ENCODE measurements at places on chromosomes 16 and 17.

GRCh38 chr17:37176723-37177122 lies 199.1 kb upstream of the C17orf78 start:
- DNase-seq, result no peak

DNA sequence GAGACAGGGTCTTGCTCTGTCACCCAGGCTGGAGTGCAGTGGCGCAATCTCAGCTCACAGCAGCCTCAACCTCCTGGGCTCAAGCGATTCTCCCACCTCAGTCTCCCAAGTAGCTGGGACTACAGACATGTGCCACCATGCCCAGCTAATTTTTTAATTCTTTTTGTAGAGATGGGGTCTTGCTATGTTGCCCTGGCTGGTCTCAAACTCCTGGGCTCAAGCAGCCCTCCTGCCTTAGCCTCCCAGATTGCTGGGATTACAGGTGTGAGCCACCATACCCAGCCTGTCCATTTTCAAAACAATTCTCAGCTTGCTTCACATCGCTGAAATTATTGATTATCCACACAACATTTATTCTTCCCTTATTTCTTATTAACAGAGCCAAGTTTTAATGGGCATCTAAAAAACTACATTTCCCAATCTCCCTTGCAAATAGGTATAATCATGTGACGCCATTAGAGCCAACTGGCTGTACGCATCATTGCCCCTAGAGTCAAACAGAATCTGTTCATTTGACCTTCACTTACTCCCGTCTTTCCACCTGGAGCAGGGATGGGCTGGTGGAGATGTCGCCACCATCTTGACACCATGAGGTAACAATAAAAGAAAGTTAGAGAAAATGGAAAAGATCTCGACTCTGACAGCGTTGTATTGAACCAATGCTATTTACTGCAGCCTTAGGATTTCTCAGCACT lies 148.0 kb upstream of the FOXF1 start:
- DNase-seq, result no peak

- no peak for DNase-seq
These were observed 8.3 kb downstream of the ALOX15B start for GRCh38 chr17:8046929-8047768.

GRCh38 chr17:49836111-49837030 lies 11.5 kb downstream of the TAC4 start:
- no peak for DNase-seq

DNA sequence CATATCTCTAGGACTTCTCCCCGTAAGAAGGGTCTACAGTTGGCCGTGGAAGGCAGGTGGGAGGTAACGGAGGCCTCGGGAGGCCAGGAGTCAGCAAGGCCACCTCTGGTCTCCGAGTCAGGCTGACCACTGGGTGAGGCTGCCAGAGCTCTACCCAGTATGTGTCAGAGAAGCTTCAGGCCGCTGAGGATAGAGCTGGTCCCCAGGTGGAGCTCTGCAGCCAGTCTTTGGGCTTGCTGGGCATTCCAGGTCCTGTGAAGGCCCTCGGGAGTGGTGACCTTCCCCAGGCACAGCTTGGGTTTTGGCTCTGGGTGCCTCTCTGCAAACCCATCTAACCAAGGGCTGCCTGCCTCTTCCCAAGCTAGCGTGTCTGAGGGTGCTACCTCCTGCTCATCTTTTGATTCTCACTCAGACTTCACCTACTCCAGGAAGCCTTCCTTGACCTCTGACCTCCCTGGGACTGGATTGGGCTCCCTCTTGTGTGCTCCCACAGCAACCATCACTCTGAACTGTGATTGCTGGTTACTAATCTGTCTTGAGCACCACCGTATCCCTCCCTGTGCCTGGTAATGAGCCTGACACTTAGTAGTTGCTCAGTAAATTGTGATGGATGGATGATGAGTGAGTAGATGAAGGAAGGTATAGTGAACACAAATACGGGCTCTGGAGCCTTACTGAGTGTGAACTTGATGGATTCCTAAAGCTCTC lies 22.3 kb downstream of the RHBDL3 start:
- no peak for DNase-seq

GRCh38 chr17:35087731-35088355 lies 24.3 kb upstream of the RFFL start:
- peak; percentile 23 for DNase-seq

- no peak for DNase-seq
These were observed 168.6 kb upstream of the PIRT start for GRCh38 chr17:11006530-11006929.

GRCh38 chr16:20829536-20829935 lies 23.2 kb downstream of the REXO5 start:
- DNase-seq, result no peak

DNA sequence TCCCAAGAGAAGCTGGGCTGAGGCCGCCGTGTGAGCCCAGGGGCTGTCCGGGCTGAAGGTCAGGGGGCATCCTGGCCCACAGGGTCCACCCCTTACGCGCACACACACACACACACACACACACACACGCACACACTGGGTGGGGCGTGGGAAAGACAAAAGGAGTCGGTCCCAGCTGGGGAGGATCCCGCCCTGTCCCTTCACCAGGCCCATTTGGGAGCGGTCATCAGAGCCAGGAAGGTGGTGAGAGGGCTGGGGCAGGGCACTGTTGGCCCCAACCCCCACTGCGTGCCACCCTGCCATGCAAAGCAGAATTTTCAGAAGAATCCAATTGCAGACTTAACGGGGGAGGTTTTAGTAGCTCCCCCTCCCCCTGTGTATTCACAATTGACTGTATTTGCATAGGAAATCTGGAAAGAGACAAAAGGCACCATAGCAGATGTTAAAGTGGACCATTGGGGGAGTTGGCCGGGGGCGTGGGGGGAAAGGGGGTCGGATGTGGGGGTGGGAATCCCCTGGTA lies 11.3 kb upstream of the CD300A start:
- no peak for DNase-seq

GRCh38 chr16:7397901-7398300 lies 65.3 kb downstream of the RBFOX1 start:
- DNase-seq, result no peak

DNA sequence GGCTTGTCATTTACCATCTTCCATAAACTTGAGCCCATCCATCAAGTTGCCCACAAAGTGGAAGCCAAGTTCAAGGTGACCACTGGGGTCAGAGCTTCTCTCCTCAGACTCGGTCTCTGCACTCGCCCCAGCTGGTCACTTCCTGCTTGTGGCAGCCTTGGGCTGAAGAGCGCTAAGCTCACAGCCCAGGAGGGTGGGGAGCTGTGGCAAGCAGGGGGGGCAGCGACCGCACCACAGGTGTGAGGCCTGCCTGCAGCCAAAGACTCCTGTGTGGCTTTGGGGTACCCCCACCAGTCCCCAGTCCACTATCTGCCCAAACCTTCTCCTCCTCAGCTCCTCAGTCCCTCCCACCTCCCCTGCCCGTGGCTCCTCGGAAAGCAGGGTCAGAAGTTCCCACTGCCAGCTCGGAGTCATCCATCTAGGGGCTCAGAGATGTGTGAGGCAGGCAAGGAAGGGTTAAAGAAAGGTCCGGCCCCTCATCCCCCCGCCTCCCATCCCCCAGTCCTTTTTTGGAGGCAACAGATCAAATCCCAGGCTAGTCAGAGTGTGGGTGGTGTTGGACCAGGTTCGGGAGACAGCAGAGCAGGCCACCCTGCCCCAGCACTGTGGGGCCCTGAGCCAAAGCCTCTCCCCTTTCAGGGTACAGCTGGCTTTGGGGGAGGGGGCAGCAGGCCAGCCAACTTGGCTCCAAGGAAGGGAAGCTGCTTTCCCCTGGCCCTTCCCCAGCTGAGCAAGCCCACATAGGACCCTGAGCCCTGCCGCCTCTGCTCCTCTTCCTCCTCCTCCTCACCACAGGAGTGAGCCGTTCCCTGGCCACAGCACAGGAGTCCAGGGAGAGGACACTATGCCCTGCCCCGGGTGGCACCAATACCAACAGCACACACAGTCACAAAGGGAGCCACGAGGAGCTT lies 3.2 kb downstream of the CSF3 start:
- no peak for DNase-seq

GRCh38 chr17:61130330-61130729 lies 269.3 kb upstream of the TBX2 start:
- DNase-seq, result no peak

DNA sequence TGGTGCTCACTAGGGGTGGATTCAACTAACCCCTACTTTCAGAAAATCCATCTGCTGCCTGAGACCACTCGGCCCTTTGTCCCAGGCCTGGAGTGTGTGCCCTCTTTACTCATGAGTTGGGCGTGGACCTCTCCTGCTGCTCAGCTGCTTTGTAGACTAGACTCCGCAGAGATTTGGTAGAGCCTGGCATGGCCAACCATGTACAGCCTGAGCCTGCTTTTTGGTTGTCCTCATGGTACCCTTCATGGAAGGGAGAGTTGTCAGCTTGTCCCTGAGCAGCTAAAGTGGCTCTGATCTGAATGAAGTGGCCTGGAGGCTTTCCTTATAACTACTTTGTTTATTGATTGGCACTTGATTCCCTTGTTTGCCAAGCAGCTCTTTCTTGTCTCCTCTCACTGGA lies 1.5 kb downstream of the EDC4 start:
- DNase-seq, result no peak

GRCh38 chr16:77758046-77758445 lies 30.3 kb upstream of the VAT1L start:
- DNase-seq, result no peak

- no peak for DNase-seq
These were observed 893 bp downstream of the GINS2 start for GRCh38 chr16:85687651-85688471.

- DNase-seq, result no peak
These were observed 29.5 kb upstream of the CDH1 start for GRCh38 chr16:68707340-68708152.

- no peak for DNase-seq
These were observed 35.5 kb downstream of the TIMM22 start for GRCh38 chr17:1032391-1032790.

DNA sequence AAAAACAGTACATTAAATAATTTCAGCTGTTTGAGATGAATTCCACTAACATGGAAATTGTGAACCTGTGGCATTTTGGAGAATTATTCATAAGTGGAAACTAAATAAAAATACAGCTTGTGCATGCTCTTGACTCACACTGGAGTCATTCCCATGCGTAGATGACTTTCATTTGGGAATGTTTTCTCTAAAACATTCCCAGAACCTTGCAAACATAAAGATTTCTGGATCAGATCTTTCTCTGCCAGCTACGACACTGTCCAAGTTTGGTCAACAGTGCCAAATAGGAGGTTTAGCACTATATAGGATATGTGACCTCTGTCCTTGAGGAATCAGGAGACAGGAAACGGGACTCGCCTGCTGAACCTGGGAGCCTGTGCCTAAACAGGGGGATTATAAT lies 400.9 kb downstream of the SLC39A11 start:
- no peak for DNase-seq

- no peak for DNase-seq
These were observed at the start of gene WIPI1 for GRCh38 chr17:68457168-68457538. Gene WIPI1, minus strand, starts transcription at chr17:68457496. Its CDS starts 75 bp downstream, at chr17:68457421.

DNA sequence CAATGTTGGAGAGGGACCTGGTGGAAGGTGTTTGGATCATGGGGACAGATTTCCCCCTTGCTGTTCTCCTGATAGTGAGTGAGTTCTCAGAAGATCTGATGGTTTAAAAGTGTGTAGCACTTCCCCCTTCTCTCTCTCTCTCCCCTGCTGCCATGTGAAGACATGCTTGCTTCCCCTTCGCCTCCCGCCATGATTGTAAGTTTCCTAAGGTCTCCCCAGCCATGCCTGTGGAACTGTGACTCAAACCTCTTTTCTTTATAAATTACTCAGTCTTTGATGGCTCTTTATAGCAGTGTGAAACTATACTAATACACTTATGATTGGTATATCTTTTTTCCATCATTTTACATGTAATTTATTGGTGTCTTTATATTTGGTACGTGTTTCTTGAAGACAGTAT lies 13.4 kb downstream of the ADGRG5 start:
- DNase-seq, result no peak

DNA sequence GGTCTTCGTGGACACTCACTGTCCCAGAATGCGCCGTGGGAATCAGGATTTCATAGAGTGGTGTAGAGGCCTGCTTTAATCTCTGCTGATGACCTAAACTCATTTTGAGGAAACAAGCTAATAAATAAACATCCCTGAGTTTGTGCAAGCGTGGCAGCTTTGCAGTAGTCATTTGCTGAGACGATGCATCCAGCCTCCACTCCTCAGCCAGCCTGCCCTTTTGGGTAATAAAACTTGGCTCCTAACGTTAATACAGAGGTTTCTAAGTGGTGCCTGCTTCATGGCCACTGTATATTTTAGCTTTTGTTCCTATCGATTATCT lies 1.3 kb downstream of the DGKE start:
- no peak for DNase-seq

- DNase-seq, result no peak
These were observed 13.6 kb downstream of the USP36 start for GRCh38 chr17:78826836-78827509.

- no peak for DNase-seq
These were observed 144.7 kb downstream of the MYO1D start for GRCh38 chr17:32732296-32732642.

- DNase-seq, result no peak
These were observed 149.4 kb downstream of the AIPL1 start for GRCh38 chr17:6285486-6285885.

GRCh38 chr17:8060274-8060673 lies 21.4 kb downstream of the ALOX15B start:
- peak; percentile 47 for DNase-seq

DNA sequence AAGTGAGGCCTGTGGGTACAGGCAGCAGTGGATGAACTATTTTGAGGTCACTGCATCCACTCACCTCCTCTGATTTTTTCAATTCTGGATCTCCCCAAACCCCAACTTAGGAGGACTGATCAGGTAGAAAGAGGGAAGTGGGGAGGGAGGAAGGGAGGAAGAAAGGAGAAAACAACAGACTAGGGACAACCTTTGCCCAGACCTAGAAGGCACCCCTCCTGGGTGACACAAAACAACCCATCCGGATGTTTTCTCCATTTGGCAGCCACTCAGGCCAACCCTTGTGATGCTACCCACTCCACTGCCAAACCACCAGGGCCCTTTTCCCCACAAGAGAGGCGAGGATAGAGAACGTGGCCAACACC lies 2.7 kb downstream of the ORMDL3 start:
- DNase-seq, result no peak

DNA sequence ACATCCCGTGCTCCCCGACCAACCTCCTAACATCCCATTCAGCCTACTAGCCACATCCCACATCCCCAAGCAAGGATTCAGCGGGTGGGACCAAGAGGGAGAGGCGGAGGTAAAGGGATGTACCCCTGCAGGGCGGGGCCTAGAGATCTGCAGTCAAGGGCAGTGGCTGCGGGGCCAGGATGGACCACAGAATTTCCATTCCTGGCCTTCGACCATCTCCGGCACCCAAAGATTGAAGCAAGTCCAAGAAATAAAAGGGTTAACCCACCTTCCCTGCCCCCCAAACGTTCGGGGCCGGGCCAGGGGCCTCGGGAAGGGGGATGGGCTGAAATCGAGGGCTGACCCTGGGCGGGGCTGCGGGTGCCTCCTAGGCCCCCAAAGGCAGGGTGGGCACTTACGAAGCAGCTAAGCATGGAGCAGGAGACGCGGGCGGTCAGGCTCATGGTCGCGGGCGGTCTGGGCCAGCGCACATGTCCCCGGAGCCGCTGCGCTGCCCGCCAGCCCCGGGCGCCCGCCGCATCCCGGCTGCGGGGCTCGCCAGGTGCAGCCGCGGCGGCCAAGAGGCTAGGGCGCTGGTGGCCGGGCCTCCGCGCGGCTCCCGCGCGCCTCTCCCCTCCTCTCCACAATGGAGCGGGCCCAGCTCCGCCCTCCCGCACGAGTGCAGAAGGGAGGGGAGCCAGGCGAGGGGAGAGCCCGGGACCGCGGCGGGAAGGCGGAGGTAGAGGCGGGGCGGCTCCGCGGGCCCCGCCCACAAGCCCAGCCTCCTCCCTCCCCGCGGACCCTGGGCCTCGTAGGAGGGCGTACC lies at the start of gene MTMR4:
TSS of gene MTMR4 (minus strand) at position 674 of the 805 bp plus-strand sequence. CDS start at position 443, 231 bp downstream.
- peak; percentile 77 for DNase-seq

- DNase-seq, result no peak
These were observed 10.5 kb upstream of the GSE1 start for GRCh38 chr16:85602402-85603202.
